ENCODE measurements at places on chromosomes 7 and 10.

GRCh38 chr10:15373199-15373598 is 2.1 kb upstream of the FAM171A1 start:
- no peak for DNase-seq

DNA sequence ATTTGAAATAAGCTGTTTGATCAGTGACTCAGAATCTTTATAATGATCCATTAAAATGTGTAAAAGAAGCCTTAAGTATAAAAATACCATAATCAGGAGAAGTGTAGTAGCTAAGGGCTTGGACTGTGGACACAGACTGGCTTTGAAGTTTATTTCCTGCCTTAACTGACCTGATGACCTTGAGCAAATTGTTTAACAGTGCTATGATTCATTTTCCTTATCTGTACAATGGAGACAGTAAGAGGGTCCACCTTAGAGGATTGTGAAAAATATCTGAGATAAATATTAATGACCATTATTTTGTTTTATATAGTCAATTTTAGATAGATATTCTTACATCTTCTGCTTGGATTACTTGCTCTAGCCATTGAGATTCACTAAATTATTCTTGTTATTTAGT is 13.3 kb upstream of the RPA3 start:
- DNase-seq, result no peak

- DNase-seq, result no peak
These were observed 220.7 kb downstream of the TNS3 start for GRCh38 chr7:47361236-47361635.

DNA sequence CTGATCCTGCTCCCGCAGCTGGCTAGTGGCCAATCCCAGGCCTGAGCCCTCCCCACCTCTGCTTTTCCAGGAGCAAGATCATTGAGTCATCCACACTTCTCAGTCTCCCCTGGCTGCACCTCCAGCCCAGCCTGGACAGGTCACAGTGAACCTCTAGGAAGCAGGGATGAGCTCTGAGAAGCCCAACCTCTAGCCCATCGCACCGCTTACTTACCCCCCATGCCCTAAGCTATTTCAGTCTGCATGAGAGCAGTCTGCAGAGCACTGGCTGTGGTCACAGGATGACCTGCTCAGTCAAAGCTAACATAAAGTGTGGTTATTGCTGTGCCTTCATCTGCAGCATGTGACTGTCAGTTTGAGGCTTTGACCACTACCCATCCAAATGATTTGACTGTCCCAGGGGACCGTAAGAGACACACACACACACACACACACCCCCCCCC is 129.2 kb downstream of the SORBS1 start:
- no peak for DNase-seq

GRCh38 chr10:104336821-104337467 is 1.3 kb downstream of the ITPRIP start:
- DNase-seq, result no peak

DNA sequence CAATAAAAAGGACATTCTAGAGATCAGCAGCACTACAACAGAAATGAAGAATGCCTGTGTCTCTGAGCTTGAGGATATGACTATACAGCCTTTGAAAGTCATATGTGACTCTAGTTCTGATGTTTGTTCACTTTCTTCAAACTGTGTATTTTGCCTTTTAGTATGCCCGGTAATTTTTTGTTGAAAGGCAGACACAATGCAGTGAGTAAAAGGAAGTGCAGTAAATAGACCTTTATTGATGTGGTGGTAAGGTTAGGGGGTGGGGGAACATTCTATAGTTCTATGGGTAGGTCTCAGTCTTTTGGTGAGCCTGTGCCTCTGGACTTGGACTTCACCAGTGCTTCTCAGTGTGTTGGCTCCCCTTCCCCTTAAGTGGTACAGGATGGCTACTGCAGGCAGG is 143.5 kb upstream of the CDC14C start:
- DNase-seq, result no peak

DNA sequence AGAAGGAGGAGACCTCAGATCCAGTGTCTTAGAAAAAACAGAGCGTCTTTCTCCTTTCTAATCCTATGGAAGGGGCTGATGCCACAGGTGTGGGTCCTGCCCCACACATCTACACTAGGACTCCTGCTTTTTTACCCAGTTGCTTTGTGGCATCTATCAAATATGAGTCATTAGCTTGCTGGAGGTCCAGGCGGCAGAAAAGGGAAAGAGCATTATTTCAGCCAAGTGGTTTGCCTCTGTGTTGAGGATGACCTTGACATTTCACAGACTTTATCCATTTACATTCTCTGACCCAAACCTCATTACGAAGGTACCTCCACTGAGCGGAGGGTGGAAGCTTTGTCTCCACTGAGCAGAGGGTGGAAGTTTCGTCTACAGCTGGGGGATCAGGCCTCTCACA is 308.4 kb upstream of the KLF6 start:
- DNase-seq, result no peak

DNA sequence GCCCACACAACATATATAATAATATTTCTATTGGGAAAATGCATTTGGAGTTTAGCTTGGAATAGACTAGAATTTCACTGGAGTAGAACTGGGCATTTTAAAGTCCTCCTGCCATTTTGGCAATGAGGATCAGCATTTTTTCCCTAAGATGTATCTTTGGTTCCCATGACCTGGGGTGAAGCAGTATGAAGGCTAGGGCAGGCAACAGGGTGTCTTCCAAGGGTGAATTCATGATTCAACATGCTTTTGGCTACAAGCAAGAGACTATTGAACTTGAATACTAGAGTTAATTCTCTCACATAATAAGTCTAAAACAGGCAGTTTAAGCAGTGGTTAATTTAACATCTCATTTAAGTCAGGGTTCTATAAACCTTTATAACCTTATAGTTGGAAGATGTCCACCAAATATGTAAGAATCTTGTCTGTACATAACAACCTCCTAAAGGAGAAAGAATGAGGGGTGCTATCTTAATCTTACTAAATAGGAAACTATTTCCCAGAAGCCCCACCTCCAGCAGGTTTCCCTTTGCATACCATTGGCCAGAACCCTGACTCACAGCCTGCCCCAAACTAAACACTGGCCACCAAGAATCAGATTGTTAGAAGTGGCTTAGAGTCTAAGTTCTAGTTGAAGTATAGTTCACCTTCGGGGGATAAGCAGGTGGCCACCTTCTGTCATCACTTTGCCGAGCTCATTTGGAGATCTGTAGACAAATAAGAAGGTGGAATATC is 96.0 kb upstream of the PRPS1L1 start:
- no peak for DNase-seq

GRCh38 chr7:111192614-111193413 is 101.9 kb downstream of the LRRN3 start:
- DNase-seq, result no peak

DNA sequence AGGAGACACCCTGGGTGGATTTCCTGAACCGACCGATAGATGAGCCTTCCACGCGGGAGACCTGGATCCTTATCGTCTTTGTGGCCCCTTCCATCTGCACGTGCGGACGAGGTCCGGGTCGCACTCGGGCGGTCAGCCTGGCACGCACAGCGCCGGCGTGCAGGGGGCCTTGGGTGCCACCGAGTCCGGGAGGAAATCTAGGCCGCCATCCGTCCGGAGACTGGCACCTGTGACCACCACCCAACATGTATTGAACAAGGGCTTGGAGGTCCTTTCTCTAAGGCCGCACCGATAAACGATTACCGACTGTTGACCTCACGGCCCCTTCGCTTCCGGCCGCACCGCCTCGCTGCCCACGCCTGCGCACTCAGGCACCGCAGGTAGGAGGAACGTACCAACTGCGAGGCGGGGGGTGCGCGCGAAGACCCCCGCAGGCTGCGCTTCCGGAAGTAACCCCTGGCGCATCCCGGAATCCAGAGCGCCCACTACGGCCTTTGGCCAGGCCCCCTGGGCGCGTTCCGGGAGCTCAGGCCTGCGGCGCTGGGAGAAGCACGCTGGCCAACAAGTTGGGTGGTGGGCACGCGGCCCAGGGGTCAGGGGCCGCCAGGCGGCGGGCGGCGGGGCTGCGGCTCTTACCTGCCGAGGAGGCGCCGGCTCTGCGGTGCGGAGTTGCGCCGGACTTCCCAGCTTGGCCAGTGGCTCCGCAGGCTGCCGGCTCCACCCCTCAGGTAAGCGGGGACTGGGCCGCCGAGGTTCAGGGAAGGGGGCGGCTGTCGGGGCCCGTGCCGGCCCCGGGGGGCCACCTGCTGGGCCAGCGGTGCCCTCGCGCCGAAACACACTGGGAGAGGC is at the start of the genes ACTR3C and LRRC61:
ACTR3C (minus strand) TSS at position 713 of the 849 bp plus-strand sequence. CDS start 28,249 bp downstream, outside the sequence.
LRRC61 (plus strand) TSS at position 523 of the 849 bp plus-strand sequence. CDS start 13,507 bp downstream, outside the sequence.
- peak; percentile 34 for DNase-seq

DNA sequence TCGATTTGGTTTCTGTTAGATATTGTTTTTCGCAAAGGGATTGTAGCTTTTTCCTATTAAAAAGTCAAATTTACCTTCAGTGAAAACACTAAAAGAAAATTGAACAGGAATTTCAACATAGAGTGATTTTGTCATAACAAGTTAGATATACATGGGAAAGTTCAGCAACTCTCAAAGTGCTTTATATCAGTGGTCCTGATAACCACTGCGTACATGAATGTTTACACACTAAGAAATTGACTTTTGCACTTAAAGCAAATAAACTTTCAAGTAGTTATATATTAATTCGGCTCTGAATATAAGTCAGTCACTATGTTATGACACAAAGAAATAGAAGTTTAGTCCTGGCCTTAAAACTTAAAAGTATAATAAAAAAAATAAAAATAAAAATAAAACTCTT is 101.3 kb upstream of the DKK1 start:
- no peak for DNase-seq

- DNase-seq, result no peak
These were observed 174.8 kb upstream of the AGR3 start for GRCh38 chr7:17056491-17057142.

DNA sequence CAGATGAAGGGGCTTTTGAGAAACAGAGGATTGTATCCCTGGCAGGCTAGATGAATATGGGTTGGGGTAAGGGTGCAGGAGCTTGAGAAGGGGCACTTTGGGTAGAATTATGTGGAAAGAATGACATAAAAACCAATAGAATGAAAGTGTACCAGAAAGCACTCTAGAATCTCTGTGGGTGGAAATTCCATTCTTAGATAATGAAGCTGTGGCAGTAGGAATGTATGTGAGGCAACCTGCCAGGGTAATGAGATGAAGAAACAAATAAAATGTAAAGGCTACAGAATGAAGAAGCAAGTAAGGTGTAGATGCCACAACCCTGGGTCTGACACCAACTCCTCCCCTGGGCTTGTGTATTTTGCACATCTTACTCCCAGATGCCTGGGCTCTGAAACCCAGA is 16.8 kb downstream of the NOBOX start:
- DNase-seq, result no peak

DNA sequence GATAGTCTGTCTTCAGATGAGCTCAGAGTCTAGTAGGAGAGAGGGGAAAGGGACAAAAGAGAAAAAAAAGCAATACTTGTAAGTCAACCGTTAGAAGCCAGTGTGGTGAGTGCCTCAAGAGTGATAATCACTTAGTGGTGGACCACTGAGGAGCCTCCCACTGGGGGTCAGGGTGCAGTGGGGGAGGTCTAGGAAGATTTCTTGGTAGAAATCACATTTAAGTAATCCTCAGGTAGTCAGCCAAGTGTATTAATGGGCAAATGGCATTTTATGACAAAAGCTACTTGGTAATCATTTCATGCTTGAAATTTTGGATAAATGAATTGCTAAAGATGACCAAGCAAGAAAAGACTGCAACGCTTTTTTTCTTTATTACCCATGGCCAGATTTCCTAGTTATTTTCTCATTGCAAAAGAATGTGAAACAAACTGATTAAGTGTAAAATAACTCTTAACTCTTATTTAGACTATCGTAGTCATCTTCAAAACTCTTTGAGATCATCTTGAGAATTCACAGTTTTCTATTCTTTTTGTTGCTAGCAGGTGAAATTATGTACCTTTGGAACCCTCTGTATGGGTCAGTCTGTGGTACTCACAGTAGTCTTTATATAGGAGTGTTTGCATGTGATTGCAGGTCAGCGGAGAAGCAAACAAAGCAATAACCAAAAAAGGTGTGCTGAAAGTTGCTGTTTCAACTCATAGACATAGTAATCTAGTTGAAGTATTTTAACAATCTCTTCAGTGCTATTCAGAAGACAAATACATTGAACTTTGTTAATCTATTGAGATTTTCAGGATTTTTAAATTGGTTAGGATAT is 63.9 kb downstream of the PPP1R9A start:
- DNase-seq, result no peak

GRCh38 chr7:15920953-15921352 is 234.5 kb upstream of the MEOX2 start:
- no peak for DNase-seq

GRCh38 chr7:22252936-22253536 is 103.9 kb downstream of the RAPGEF5 start:
- no peak for DNase-seq

GRCh38 chr7:47095946-47096345 is 486.0 kb downstream of the TNS3 start:
- no peak for DNase-seq

DNA sequence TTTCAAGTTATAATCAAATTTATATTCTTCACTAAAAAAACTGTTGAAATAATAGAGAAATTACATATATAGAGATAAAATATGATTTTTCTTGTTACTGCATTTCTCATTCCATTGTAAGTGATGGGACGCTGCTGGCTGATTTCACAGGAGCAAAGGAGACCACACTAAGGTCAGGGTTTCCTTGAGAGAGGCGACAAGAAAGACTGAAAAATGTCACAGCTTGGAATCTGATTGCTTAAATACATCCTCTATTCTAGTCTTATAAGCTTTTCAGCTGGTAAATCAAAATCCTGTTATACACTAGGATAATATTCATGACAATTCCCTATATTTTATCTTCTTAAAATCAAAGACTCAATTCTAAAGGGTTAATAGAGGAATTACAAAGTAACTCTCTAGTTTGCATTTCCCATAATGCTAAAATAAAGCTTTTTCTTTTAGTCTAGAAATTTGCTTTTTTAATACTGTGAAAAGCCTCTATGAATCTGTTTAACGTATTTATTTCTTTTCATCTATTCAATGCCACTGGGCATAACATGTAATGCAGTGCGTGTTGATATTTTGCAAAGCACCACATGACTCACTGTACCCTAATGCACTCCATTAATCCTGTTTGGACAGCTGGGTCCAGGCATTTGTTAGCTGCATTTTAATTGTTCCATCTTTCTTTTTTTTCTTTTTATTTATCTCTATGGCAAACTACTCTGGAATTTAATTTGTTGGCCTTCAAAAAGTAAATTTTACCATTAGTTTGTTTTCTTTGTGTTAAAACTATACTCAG is 81.7 kb downstream of the RNF32 start:
- no peak for DNase-seq

GRCh38 chr7:103542470-103542869 is 96.5 kb upstream of the SLC26A5 start:
- DNase-seq, result no peak

- DNase-seq, result no peak
These were observed 99.6 kb downstream of the C10orf90 start for GRCh38 chr10:126570621-126571602.

DNA sequence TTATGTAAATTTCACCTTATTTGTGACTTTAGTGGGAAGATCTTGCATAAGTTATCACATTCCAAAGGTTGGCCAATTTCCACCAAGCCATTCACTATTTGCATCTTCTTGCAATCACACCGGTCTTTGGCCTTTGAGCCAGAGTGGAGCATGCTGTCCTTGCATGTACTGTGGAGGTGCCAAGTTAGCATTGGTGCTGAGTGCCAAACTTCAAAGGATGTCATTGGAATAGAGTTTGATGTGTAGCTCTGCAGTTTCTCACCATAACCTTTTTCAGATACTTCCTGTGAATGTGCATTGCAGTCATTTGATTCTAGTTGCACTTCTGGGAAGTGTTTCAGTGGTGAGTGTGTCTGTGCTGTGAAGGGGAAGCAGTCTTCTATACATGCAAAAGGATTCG is 620.6 kb downstream of the SUGCT start:
- no peak for DNase-seq

GRCh38 chr10:15427843-15428414 is 56.8 kb upstream of the FAM171A1 start:
- peak; percentile 50 for DNase-seq

Data from hindlimb muscle (tissue), 1 donor.